ENCODE measurements at places on chromosomes 7 and 10.
A peak's percentile ranks its signal among the peaks of the same experiment; 100 is the strongest.

DNA sequence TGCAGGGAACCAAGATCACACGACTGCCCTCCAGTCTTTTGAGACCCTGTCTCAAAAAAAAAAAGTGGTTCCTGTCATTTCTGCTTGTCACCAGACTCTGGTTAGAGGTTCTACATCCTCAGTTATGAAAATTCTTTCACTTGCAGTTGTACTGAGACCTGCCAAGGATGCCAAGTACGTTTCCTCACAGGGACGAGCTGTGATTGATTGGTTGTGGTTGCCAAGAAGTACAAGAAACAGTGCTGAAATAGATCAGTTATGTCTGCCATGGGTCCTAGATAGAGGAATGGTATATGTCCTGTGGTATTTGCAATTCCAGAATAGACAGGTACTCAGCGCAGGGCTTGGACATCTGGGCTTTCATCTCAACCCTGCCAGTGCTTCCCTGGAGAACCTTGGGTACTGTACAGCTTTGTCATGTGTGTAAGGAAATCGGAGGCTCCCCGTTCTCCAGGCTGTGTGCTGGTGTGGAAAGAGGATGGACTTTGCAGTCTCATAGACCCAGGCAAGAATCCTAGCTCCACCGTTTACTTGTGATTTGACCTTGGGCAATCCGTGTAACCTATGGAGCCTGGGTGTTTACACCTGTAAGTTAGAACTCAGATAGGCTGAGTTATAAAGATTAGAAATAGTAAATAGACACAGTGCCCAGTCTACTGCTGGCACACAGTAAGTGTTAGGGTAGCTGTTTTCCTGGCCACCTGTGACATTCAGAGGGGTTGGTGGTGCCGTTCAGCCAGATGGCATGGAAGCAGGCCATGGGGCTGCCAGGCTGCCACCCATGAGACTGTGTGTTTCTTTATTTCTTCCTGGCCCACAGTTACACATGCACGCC lies 53.0 kb downstream of the COL13A1 start:
- DNase-seq = no peak

DNA sequence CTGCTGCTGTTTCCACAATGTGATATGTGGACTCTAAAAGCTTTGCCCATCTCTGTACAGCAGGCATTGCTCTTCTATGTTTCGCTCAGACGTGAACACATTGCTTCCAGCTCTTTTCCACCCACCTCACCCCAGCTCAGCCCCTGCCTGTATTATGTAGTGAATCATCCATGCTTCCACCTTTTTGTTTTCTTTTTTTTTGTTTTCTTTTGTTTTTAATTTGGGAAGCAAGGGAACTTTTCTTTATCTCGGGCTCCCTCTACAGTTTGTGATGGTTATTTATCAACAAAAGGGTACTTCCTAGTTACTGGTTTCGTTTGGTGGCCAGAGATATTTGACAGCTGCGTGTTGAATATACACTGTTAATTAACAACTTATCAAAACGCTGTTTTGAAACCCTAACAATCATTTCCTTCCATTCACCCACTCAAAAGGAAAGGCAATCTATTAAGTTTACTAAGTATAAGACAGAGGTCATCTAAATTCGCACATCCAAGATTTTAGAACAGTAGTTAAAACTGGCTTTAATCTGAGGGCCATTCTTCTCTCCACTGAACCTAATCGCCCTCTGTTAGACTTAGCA lies 127.9 kb upstream of the STK17A start:
- DNase-seq = peak; percentile 75

DNA sequence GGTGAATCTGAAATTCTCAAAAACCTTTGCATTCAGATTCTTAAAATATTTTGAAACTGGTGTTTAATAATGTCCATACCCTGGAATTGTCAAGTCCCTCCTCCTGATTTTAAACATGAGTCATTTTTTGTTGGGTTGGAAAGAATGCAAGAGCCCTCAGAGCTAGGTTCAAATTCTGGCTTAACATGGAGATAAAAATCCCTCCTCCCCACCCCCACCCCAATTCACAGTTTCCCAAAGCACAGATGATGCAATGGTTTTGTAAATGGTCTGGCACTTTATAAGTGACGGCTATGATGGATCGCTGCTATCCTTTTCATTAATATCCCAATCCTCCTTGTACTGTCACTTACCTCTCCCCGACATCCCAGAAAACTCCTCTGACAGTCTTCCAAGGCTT lies 332.8 kb downstream of the PLXNA4 start:
- DNase-seq = no peak

- DNase-seq = no peak
Measured at GRCh38 chr7:106866298-106867281, 1.5 kb downstream of the PIK3CG start.

DNA sequence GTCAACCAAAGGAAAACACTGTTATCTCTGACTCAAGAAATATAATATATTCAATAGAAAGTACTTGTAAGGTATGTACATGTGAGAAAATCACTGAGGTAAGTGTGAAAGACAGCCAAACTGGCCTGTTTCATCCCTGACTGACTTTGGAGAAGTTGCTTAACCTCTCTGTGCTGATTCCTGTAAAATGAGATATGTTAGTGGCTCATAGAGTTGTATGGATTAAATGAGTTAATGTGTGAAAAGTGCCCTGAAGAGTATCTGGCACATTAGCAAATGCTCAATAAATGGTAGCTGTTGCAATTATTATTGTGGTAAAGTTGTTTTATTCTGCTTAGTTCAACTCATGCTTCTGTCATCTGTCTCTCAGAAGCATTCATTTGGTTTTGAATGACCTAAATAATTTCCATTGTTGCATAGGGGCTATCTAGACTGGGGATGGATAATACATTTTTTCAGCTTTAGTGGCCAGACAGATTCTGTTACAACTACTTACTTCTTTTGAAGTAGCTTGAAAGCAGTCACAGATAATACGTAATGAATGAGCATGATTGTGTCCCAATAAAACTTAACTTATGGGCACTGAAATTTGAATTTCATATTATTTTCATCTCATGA lies 84.3 kb downstream of the SKAP2 start:
- no peak for DNase-seq

Data from H4 (cell line).